ENCODE measurements at places on chromosomes 5 and 9.

- peaks cover 25% of the 10 kb centered on the region for H3K4me1 ChIP-seq
- no peaks in the 10 kb centered on the region for H3K36me3 ChIP-seq
- H3K27ac ChIP-seq = no peak overlapping the region
- DNase-seq = no peak
- no peak overlapping the region for H3K4me3 ChIP-seq
These were observed 188.2 kb downstream of the PAX5 start for GRCh38 chr9:36845844-36846243.

- peaks cover 6% of the 10 kb centered on the region for H3K4me1 ChIP-seq
- peak overlapping the region; percentile 60 for H3K27ac ChIP-seq
- no peaks in the 10 kb centered on the region for H3K27me3 ChIP-seq
- H3K36me3 ChIP-seq = no peaks in the 10 kb centered on the region
- no peak overlapping the region for H3K4me3 ChIP-seq
These were observed 130.9 kb upstream of the SLC30A5 start for GRCh38 chr5:68962757-68963484.

DNA sequence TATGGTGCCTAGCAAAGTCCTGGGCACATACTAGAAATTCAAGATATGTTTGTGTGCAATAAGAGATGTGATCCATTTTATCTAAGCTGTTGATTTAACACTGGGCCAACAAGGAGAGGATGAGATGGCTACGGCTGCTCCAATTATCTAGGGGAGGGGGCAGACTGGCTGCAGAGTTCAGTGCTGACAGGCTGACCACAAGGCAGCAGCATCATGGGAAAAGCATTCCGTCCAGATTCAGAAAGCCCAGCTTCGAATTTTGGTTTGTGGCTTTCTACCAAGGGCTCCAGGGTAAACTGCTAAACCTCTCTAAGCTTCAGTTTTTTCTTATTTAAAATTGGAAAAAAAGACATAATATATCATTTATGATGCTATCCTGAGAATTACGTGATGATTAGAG lies 385.1 kb upstream of the DAP start:
- DNase-seq = no peak
- H3K27me3 ChIP-seq = no peaks in the 10 kb centered on the region
- no peak overlapping the region for H3K4me3 ChIP-seq
- no peak overlapping the region for H3K27ac ChIP-seq
- no peaks in the 10 kb centered on the region for H3K4me1 ChIP-seq
- H3K36me3 ChIP-seq = no peaks in the 10 kb centered on the region

DNA sequence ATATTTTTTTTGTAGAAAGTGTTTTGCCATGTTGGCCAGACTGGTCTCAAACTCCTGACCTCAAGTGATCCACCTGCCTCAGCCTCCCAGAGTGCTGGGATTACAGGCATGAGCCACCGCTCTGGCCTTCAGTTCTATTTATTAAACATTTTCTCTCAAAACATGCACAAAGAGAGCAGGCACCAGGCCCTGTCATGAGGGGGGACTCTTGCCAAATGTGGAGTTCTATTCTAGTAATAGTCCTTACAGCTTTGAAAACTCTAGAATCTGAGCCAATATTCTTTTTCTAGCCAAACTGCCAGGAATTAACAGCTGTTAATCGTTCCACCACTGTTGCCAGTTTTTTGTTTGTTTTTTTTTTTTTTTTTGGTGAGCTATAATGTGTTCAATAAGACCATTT lies 124.6 kb downstream of the TARS1 start:
- no peaks in the 10 kb centered on the region for H3K27me3 ChIP-seq
- no peak overlapping the region for H3K4me3 ChIP-seq
- DNase-seq = no peak
- no peak overlapping the region for H3K27ac ChIP-seq

DNA sequence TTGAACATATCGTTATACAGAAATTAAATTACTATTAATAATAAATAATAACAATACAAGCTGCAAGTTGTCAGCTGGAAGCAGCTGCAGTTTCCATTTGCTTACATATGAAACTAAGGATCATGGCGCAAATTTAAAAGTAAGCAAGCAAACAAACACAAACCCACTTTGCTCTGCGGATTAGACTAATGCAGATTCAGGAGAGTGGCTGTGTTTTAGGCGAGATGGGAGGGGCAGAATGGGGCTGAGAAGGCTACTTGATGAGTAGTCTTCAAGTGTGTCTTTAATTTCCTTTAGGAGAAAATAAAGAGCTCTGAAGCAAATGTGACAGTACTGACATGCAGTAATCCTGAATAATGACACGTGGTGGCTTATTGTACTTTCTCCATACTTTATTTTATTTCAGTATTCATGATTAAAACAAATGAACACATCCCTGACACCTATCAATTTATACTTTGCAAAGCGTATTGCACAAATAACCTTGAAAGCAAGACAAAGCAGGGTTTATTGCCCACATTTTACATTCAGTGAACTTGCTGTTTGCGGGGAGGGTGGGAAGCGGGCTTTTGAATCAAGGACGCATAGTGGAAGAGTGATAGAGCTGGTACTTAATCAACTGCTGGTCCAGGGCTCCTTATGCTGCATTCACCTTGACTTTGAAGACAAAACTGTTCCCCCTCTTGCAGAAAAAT lies 221.4 kb upstream of the TRIM32 start:
- DNase-seq = no peak
- no peak overlapping the region for H3K4me3 ChIP-seq
- H3K4me1 ChIP-seq = peaks cover 29% of the 10 kb centered on the region

DNA sequence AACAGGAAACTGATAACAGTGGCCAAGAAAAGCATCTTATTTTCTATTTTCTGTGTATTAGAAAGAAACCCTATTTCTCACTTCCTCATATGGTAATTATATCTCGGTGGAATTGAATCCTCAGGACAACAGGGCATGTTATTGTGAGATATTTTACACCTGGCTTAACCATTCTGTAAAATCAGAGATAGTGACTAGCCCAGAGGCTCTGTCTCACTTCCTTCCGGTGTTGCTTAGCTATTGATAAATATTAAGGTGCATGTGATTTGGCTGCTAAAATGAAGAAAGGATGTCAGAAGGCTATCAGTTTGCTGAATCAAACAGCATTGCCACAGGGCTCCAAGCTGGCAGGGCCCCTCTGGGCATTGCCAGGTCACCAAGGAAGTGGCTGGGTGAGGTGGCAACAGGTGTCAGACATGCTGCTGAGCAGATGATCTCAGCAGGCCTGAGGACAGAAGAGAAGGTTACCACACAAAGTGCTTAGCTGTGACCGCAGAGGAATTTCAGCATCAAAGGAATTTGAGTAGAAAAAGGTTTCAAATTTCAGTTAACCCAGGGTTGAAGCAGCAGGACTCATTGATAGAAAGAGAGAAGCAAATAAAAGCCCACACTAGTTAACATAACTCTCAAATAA lies 330.7 kb downstream of the PDE4D start:
- H3K27ac ChIP-seq = peak overlapping the region; percentile 87
- H3K36me3 ChIP-seq = peaks cover 13% of the 10 kb centered on the region
- H3K4me3 ChIP-seq = no peak overlapping the region
- peaks cover 41% of the 10 kb centered on the region for H3K4me1 ChIP-seq
- H3K27me3 ChIP-seq = no peaks in the 10 kb centered on the region

- peaks cover 9% of the 10 kb centered on the region for H3K4me1 ChIP-seq
- no peak overlapping the region for H3K27ac ChIP-seq
- H3K4me3 ChIP-seq = no peak overlapping the region
- no peaks in the 10 kb centered on the region for H3K36me3 ChIP-seq
- no peaks in the 10 kb centered on the region for H3K27me3 ChIP-seq
These were observed 2.6 kb downstream of the CCDC125 start for GRCh38 chr5:69329905-69330489.

GRCh38 chr5:103010168-103010567 lies 109.8 kb downstream of the GIN1 start:
- H3K4me1 ChIP-seq = no peaks in the 10 kb centered on the region
- peaks cover 20% of the 10 kb centered on the region for H3K36me3 ChIP-seq
- no peak overlapping the region for H3K27ac ChIP-seq
- no peak overlapping the region for H3K4me3 ChIP-seq

- H3K4me3 ChIP-seq = no peak overlapping the region
- H3K36me3 ChIP-seq = no peaks in the 10 kb centered on the region
- no peak overlapping the region for H3K27ac ChIP-seq
- peaks cover 5% of the 10 kb centered on the region for H3K4me1 ChIP-seq
- H3K27me3 ChIP-seq = no peaks in the 10 kb centered on the region
- no peak for DNase-seq
These were observed 20.6 kb upstream of the VCAN start for GRCh38 chr5:83450967-83451248.

DNA sequence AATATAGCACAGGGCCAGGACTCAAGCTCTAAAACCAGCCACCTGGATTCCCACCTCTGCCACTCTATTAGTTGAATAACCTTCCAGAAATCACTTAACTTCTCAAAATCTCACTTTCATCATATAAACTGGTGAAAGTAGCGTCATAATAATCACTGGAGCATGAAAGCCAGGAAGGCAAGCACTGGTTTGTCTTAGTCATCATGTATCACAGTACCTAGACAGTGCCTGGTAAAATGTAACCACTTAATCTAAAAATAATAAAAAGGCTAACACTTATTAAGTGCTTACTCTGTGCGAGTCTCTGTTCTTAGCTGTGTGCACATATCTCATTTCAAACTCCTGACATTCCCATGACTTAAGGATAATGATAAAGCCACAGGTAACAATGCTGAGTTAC lies 109.4 kb downstream of the ASTN2 start:
- no peaks in the 10 kb centered on the region for H3K36me3 ChIP-seq
- H3K4me1 ChIP-seq = no peaks in the 10 kb centered on the region
- H3K27me3 ChIP-seq = peaks cover 16% of the 10 kb centered on the region
- H3K27ac ChIP-seq = no peak overlapping the region
- no peak overlapping the region for H3K4me3 ChIP-seq
- no peak for DNase-seq

- DNase-seq = no peak
- H3K27ac ChIP-seq = no peak overlapping the region
- H3K4me1 ChIP-seq = no peaks in the 10 kb centered on the region
- H3K4me3 ChIP-seq = no peak overlapping the region
- no peaks in the 10 kb centered on the region for H3K36me3 ChIP-seq
- H3K27me3 ChIP-seq = no peaks in the 10 kb centered on the region
These were observed 223.8 kb downstream of the CEMIP2 start for GRCh38 chr9:71544464-71544863.

DNA sequence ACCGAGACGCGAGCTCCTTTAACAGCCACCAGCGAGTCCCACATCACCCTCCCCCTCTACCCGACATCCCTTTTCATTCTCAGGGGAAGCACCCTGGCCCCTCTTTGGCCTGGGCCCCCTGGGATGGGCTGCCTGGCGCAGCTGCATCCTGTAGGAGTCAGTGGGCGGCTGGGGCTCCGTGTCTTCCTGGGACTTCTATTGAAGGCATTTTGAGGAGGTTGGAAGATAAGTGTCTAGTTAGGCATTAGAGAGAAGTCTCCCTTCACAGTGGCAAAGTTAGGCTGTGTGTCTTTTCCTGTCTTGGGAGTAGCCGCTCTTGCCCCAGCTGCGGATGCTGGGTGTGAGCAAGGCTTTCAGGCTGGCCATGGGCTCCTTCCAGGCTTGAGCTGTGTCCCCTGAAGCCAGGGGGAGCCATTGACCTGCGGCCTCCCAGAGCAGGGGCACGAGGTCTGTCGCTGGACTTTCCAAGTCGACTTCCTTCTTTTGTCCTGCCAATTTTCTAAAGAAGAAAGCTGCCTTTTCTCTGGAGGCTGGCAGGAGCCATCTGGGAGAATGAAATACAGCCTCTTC lies 18.6 kb upstream of the NKD2 start:
- H3K36me3 ChIP-seq = peaks cover 7% of the 10 kb centered on the region
- H3K27ac ChIP-seq = no peak overlapping the region
- peaks cover 24% of the 10 kb centered on the region for H3K4me1 ChIP-seq
- no peak overlapping the region for H3K4me3 ChIP-seq
- no peak for DNase-seq

DNA sequence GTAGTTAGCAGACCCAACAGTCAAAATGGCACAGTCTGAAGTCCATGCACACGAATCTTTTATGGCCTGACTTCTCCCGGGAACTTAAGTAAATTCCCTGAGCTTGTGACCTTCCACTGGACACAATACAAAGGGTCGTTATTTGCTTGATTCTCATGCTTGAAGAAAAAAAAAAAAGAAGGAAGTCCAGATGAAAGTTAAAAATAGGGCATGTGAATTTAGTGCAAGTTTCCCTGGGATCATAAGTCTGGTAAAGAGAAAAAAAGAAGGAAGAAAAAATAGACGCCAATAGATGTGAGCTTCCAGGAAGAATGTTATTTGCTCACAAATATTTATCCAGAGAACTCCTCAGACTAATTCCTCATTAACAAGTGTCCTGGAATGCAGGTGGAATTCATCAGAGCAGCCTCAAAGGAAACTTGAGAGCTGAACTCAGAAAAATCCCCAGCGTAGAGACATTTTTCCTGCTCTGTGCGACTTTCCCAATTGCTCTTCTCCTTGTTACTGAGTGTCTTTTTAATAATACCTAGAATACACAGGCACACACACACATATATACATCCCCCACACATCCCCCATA lies 616.3 kb downstream of the EBF1 start:
- DNase-seq = no peak
- H3K4me3 ChIP-seq = no peak overlapping the region
- peak overlapping the region; percentile 93 for H3K27ac ChIP-seq
- H3K27me3 ChIP-seq = peaks cover 6% of the 10 kb centered on the region
- H3K4me1 ChIP-seq = peaks cover 41% of the 10 kb centered on the region
- H3K36me3 ChIP-seq = no peaks in the 10 kb centered on the region

DNA sequence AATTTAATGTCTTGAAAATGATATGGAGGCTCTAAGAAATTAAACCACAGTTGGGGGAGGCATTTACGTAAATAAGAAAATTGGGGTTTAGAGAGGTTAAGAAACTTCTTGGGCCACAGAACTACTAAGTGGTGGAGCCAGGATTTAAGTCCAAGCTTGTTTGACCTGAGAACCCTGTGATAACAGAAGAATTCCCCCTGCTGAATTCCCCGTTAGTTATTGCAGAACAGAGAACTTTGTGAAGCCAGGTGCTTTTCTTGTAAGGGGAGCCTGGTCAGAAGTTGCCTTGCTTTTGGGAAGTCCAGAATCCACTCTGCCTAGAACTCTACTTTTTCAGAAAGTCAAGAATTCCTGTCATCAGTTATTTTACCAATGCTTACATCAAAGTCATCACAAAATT lies 309.3 kb upstream of the SEMA6A start:
- H3K36me3 ChIP-seq = no peaks in the 10 kb centered on the region
- no peaks in the 10 kb centered on the region for H3K27me3 ChIP-seq
- H3K4me1 ChIP-seq = peaks cover 7% of the 10 kb centered on the region
- H3K27ac ChIP-seq = no peak overlapping the region
- no peak for DNase-seq
- no peak overlapping the region for H3K4me3 ChIP-seq

GRCh38 chr9:13750639-13751038 lies 471.1 kb upstream of the MPDZ start:
- no peaks in the 10 kb centered on the region for H3K36me3 ChIP-seq
- H3K27me3 ChIP-seq = no peaks in the 10 kb centered on the region
- H3K4me3 ChIP-seq = no peak overlapping the region
- no peak for DNase-seq
- peaks cover 21% of the 10 kb centered on the region for H3K4me1 ChIP-seq

GRCh38 chr5:27854243-27854852 lies 816.0 kb upstream of the CDH9 start:
- H3K4me1 ChIP-seq = peaks cover 5% of the 10 kb centered on the region
- H3K36me3 ChIP-seq = peaks cover 8% of the 10 kb centered on the region
- no peak overlapping the region for H3K4me3 ChIP-seq
- no peaks in the 10 kb centered on the region for H3K27me3 ChIP-seq
- no peak overlapping the region for H3K27ac ChIP-seq

GRCh38 chr5:95853490-95853889 lies 31.0 kb upstream of the GLRX start:
- H3K4me1 ChIP-seq = peaks cover 6% of the 10 kb centered on the region
- H3K27me3 ChIP-seq = peaks cover 2% of the 10 kb centered on the region
- no peaks in the 10 kb centered on the region for H3K36me3 ChIP-seq
- no peak for DNase-seq
- H3K27ac ChIP-seq = no peak overlapping the region
- H3K4me3 ChIP-seq = no peak overlapping the region

- no peak overlapping the region for H3K27ac ChIP-seq
- no peaks in the 10 kb centered on the region for H3K36me3 ChIP-seq
- H3K4me3 ChIP-seq = no peak overlapping the region
- peaks cover 9% of the 10 kb centered on the region for H3K4me1 ChIP-seq
These were observed 335.7 kb downstream of the PRELID2 start for GRCh38 chr5:145499483-145499882.

Data from mesothelial cell of epicardium (in vitro differentiated cells).